ENCODE measurements at places on chromosomes 5 and 9.
A peak's percentile ranks its signal among the peaks of the same experiment; 100 is the strongest.

GRCh38 chr5:168585119-168585856 is 6.1 kb upstream of the PANK3 start:
- no peak for DNase-seq

GRCh38 chr5:143426437-143426991 is 23.0 kb upstream of the NR3C1 start:
- DNase-seq, result no peak

- DNase-seq, result no peak
Measured at GRCh38 chr5:36040651-36041536, 25.8 kb downstream of the UGT3A2 start.

DNA sequence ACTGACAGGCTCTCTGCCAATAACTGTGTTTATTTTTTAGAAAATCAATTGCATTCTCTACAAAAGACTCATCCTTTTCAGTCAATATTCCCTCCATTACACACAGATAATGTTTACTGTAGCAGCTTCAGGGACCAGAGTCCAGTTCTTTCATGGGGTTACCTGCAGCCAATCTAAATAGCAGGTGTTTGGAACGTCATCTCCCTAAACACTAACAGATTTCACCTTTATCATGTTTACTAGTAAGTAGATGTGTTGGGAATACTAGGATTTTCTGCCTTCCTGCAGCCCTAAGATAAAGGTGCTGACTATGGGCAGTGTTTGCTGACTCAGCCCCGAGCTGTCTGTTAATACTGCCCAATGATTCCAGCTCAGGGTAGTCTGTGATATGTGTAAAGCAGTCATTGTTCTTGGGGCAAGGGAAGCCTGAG is 447.0 kb downstream of the KIF4B start:
- DNase-seq, result no peak

DNA sequence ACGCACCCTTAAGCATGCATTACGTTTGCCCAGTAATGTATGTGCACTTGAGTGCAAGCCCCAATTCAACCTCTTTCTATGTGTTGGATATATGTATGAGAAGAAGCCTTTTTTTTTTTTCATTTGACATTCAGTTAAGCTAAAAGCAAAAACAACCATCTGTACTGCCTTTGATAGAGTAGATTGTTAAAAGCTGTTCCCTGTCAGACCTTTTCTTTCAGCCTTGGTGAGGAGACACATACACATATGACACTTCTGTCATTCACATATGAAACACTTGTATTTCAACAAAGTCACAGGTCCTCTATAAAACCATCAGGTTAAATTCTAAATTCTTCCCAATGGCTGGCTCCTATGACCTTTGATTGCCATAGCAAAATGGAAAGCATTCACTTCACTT is 40.2 kb upstream of the STARD4 start:
- no peak for DNase-seq

GRCh38 chr9:32524892-32525708 is 896 bp downstream of the RIGI start:
- DNase-seq, result no peak

- peak; percentile 71 for DNase-seq
Measured at GRCh38 chr9:79224672-79225433, 346.9 kb upstream of the TLE4 start.

GRCh38 chr5:125713109-125713805 is 710.0 kb upstream of the GRAMD2B start:
- no peak for DNase-seq

DNA sequence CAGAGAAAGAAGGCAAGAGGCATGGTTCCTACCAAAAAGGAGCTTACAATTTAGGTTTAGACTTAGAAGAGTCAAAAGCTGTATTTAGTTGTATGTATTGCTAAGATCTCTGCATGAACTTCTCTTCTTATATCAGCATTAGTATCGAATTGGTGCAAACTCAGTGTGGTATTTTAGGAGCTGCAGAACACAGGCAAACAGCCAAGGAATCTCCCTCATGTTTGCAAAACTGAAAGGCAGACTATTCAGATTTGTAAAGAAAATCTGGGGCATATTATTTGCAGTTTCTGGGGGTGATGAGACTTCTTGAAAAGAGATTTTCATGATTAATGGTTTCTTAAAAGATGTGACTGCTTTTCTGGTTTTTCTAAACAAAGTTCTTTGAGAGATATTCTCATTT is 252.7 kb downstream of the CEMIP2 start:
- no peak for DNase-seq

GRCh38 chr9:16281707-16282106 is 588.8 kb downstream of the BNC2 start:
- no peak for DNase-seq

GRCh38 chr5:65440456-65440855 is 41.3 kb downstream of the ADAMTS6 start:
- DNase-seq, result no peak

GRCh38 chr9:117763314-117763713 is 59.1 kb downstream of the TLR4 start:
- DNase-seq, result peak; percentile 50

All from AG08395 (cell line).